ENCODE measurements at places on chromosomes 4 and X.

DNA sequence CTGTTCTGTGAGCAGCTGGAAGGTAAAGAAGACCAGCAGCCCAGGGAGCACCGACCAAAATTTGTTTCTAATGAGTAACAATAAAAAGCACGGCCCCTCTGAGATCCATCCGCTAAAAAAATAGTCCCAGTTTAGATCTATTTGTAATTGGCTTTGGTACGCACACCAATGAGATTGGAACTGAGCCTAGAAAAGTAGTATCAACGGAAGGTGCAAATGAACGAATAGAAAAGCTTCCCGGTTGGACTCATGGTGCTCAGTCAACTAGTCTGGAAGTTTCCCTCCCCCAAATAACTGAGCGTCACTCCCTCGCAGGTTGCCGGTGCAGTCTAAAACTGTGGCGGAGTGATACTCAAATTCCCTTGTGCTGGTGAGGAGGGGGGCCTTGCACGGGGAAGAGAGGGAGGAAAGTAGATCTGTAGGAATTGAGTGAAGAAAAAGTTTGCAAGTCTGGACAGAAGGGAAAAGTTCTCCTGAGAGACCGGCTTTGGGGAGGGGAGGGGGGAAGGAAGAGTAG, at the start of gene COL4A5:
TSS of gene COL4A5 (plus strand) at position 413 of the 517 bp plus-strand sequence. CDS start 288 bp downstream, outside the sequence.
- DNase-seq, result no peak

- DNase-seq, result no peak
Measured at GRCh38 chrX:130916636-130917422, 13.8 kb upstream of the ENOX2 start.

GRCh38 chrX:100379388-100379986, 30.6 kb downstream of the PCDH19 start:
- no peak for DNase-seq

DNA sequence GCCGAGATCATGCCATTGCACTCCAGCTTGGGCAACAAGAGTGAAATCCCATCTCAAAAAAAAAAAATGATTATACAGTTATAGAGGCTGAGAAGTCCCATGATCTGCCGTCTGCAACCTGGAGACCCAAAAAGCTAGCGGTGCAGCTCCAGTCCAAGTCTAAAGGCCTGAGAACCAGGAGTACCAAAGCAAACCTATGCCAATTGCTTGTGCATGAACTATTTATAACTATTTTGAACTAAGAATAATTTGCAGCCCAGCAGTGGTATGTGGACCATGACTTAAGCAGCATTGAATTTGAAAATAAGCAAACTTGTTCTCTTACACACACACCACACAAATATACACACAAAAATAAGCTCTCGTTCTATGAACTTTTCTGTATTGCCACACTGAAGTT, 51.8 kb downstream of the TASL start:
- no peak for DNase-seq

DNA sequence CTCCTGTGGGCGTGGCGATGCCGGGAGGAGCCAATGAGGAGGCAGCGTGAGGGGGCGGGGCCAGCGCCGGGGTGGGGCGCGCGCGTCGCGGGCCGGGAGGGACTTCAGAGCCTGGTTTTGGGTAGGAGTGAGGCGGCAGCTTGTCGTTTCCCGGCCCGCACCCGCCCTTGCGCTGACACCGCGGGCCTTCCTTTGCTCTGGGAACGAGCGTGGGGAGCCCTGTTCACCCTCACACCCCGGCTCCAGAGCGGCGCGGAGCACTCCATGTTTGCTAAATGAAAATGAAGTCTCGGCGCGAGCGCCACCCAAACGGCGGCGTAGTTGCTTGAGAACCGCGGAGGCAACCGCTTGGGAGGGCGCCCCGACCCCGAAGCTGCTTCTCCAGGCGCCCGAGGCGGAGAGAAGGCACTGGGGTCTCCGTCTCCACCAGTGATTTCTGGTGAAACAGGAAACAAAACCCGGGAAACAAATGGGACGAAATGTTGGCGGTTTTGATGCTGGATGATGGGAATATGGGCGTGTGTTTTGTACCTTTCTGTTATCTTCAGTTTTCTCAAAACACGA, 497 bp upstream of the GRPEL1 start:
- no peak for DNase-seq

GRCh38 chr4:138182838-138183426, 59.2 kb downstream of the SLC7A11 start:
- DNase-seq, result no peak

DNA sequence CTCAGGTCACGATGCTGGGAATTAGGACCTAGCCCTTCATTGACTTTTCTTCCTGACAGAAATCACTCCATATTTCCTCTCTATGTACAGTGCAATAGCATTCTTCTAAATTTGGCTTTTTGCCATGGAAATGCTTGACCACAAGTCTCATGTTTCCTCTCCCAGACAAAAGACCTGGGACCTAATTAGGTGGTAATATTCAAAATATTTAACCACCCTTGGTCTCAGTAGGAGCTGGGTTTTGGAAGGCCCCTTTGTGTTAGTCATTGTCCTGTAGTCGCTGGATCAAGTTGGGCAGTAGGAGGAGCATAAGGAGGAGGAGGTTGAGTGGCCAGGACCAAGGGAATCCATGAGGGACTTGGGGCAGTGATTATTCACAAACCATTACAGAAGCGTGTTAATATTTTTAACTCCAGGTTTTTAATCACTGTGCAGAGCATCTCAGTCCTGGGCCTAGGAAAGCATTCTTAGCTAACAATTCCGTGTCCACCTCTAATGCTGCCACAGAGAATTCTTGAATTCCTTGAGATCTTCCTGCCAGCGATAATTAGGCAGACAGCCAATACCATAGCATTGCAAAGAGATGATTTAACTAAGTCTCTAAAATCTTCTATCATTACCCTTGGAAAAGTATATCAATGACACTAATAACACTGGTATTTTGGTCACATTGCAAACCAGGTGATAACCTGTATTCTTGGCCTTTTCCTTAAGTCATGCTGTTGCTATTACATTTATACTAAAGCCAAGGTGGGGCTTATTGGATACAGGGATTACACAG, 25.0 kb upstream of the SHROOM4 start:
- no peak for DNase-seq

- no peak for DNase-seq
Measured at GRCh38 chr4:22676063-22676462, 16.7 kb upstream of the GBA3 start.

DNA sequence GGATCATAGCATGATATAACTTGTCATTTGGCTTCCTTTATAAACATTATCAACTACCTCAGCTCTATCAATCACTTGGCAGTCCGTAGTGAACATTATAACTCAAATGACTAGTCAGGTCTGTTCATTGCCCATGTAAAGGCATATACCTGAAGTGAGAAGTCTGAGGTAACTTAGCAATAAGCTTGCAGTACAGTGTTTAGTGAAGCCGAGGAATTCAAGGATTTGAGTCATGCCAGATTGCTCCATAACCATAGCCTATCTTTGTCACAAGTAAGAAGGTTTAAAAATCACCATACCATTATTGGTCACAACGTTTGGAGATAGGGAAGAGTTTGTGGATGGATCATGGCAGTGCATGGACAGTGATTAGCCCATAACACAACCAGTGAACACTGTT, 41.6 kb downstream of the AR start:
- DNase-seq, result no peak

- DNase-seq, result no peak
Measured at GRCh38 chrX:132786217-132786616, 172.2 kb downstream of the HS6ST2 start.

DNA sequence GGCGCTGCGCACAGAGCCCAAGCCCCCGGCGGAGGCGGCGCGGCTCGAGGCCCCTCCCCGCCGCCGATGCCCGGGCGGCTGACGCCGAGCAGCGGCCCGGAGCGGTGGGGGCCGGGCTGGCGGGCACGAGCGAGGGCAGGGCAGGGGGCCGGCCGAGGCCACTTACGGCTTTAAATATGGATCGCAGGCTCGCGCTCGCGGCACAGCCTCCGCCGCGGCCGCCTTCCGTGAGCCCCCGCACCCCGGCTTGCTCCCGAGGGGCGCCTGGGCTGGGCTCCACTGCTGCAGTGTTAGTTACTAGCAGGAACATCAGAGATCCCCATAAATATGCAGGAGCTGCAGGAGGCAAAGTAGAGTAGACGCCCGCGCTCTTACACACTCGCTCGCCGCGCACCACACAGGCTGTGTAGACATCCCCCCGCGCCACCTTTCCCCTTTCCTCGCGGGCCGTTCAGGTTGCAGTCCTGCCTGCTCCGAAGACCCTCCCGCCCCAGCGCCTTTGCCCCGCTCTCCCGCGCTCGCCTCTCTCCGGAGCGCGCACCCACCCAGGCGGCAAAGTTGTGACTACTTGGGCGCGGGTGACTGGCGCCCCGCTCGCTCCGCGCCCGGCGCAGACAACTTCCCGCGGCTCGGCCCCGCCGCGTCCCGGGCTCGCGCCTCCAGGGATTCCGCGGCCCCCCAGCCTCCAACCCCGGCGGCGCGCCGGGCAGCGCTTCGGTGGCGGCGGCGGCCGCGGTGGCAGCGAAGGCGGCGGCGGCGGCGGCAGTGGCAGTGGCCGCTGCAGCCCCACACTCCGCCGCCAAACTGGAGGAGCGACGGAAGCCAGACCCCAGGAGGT, 152.0 kb upstream of the SLC4A4 start:
- no peak for DNase-seq

GRCh38 chrX:148609515-148610327, 109.3 kb downstream of the AFF2 start:
- no peak for DNase-seq

- no peak for DNase-seq
Measured at GRCh38 chr4:133775881-133776280, 425.7 kb downstream of the PABPC4L start.

DNA sequence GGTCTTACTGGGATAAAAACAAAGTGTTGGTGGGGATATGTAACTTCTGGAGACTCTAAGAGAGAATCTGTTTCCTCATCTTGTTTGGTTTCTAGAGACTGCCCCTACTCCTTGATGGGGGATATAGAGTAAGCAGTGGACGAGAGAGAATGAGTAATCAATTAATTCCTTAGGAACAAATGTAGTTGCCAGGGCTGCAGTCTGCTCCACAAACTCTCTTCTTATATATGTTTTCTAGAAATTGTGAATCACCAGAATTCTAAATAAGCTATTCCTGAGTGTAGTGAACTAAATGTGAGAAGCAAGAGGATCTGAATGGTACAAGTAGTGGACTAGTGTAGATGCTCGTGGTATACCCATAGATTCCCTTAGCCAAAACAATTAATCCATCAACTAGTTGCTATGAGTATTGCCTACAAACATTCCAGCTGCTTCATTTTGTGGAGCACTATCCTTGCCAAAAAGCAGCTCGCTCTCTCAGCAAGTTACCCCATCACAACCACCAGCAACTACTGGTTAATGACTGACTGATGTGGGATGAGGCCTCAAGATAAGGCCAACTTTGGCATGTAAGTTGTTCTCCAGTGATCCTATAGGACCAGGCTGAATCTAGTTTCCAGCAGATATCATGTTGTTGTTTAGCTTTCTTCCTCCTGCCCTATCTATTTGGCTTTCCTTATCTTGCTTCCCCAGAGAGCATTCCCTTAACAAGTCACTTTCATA, 273.0 kb downstream of the SLC7A11 start:
- DNase-seq, result no peak

GRCh38 chrX:103628386-103629317, at the start of gene TCEAL1:
Gene TCEAL1 (plus strand): TSS chrX:103628975. CDS start chrX:103629917, 942 bp downstream.
- no peak for DNase-seq

GRCh38 chrX:132414404-132414803, 74.4 kb downstream of the MBNL3 start:
- DNase-seq, result no peak

GRCh38 chr4:22999419-22999818, 306.7 kb downstream of the GBA3 start:
- DNase-seq, result no peak

DNA sequence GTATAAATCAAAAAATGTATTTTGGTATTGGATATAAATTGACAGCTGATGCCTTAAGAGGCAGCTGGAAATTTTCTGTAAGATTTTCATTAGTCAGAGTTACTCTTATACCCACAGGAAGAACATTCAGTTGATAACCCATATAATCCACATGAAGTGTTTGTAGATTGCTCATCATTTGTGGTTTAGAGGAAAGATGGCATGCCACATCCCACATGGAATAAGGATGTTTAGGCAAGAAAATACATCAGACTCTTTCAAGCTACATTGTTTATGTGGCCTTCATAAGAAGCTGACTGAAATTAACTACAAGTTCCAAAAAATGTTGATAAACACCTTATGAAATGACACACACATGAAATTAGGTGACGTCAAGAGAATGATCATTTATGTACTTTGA, 56.6 kb downstream of the AREG start:
- DNase-seq, result no peak

- no peak for DNase-seq
Measured at GRCh38 chrX:16586377-16587112, 63.4 kb upstream of the S100G start.

DNA sequence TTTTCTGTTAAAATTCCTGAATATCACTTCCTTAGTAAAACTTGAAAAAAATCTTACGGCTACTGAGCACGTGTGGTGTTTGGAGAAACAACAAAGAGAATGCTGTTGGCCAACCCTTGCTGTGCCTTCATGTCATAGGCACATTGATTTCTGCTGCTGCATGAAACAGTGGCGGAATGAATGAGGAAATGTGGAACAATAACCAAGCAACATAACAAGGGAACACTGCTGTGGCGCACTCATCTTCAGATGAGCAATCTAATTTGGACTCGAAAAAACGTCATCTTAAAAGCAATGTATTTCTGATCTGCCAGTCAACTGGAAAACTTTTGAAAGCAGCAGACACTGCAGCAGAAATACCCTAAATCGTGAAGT, 51.4 kb downstream of the PROM1 start:
- DNase-seq, result no peak

- DNase-seq, result no peak
Measured at GRCh38 chrX:80667967-80668366, 141.7 kb downstream of the BRWD3 start.

DNA sequence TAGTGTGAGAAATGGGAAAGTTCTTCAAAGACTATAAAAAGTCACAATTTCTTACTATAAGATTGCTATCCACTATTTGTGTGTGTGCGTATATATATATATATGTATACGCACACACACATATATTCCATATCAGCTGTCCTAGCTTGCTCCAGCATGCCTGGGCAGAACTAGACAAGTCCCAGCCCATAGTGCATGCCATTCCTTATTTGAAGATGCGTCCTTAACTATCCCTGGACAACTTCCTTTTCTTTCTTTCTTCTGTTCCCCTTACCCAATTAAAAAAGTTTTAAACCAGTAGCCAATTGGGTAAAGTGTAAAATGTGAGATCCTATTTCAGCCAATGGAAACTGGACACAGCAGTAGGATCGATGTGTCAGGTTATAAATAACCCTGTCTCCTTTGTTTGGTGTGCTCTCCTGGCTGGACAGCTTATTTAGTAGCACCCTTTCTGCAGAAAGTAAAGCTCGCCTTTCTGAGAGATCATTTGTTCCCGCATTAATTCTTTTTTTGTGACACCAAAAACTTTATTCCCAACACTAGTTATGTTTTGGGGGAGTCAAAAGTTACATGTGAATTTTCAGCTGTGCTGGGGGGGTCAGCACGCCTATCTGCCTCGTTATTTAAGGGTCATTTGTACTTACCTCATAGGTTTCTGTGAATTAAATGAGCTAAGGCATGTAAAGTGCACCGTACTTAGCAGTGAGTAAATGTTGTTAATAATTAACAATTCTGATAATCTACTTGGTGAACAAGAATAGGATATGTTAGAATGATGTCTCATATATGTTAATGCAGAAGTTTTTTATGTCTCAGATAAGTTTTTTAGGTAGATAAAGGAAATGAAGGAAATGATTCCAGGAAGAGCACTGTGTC, 40.9 kb downstream of the KDM6A start:
- DNase-seq, result no peak

All from stimulated activated CD8-positive, alpha-beta memory T cell treated with anti-CD3 and anti-CD28 coated beads, Interleukin-15, amount 100 ng/mL, for 4 hours (primary cell).